Stimulated activated CD8-positive, alpha-beta memory T cell treated with anti-CD3 and anti-CD28 coated beads, Interleukin-7, amount 100 ng/mL, for 1 hour (primary cell): ENCODE measurements at places on chromosomes 12 and 14.

DNA sequence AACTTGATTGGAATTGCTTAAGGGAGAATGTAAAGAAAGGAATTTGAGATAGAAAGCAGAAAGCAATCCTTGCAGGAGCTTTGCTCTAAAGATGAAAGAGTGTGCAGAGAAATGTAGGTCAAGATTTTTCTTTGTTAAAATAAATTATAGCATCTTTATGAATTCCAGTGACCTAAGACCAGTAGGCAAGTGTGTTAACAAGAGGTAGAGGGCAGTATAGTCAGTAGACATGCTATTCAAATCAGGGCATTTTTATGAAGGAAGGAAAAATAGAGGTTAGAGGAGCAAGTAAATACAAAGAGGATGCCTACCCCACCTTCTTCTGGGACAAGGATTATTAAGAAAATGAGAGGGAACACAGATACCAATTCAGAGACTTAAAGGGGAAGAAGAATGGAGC is 148.5 kb downstream of the PLCZ1 start:
- no peak for DNase-seq

- no peak for DNase-seq
Measured at GRCh38 chr14:63295231-63295685, 23.5 kb downstream of the GPHB5 start.

DNA sequence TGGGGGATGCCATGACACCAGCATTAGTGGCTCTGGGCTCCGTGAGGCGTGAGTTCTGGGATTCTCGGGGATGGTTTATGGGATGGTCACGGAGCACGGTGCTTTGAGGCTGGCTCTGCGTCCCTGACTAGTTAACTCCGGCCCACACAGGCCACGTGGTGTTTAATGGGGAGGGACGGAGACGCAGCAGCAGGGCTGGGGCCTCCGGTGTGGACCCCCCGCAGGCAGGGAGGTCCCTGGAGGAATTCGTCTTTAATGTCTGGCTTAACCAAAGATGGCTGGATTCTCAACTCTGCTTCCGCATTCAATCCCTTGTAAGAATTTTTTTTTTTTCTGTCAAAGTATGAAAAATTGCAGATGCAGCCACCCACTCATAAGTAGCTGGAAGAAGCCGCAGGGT is 86.4 kb upstream of the RFLNA start:
- no peak for DNase-seq

DNA sequence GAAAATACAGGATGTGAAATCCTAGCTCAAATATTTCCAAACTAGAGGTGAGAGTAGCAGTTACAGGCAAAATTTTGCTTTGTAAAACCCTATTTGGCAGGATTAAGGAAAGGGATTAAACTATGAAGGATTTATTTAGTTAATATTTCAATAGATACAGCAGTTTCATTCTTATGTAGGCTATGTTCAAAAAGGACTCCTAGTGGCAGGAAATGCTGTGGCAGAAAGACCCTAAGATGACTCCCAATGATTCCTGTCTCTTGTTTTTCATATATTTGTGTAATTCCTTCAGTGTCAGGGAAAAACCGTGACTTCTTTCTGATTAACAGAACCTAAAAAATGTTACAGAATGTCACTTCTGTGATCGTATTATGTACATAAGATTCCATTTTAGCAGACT is 299.5 kb upstream of the RPL10L start:
- DNase-seq: no peak

DNA sequence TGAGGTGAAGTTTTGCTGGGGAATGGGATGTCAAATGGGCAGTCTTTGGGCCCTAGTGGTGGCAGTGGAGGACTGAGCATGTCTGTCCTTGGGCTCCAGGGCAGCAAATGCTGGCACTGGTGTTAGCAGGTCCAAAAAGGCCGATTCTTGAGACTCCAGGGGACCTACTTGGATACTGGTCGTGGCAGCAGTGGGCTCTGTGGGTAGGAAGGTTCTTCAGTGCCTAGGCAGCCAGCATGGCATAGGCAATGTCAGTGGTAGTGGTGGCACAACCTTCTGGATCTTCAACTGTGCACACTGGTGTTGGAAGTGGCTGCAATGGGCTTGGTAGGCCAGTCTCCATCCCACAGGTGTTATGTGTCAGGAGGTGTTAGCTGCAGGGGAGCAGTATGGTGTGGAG is 334.7 kb upstream of the KITLG start:
- no peak for DNase-seq

- no peak for DNase-seq
Measured at GRCh38 chr14:104557766-104558165, 21.8 kb upstream of the C14orf180 start.

DNA sequence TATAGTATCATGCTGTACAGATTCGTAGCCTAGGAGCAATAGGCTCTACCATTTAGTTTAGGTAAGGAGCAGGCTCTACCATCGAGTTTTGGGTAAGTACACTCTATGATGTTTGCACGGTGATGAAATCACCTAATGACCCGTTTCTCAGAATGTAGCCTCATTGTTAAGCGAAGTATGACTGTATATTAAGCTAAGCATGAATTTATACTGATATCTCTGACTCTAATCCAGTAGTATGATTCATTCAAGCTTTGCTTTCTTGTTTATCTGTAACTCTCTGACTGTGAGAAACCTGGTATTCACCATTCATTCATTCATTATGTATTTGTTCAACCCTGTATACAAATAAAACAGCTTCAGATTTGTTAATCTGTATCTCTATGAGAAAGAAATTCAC is 283.9 kb upstream of the PRICKLE1 start:
- DNase-seq: no peak

DNA sequence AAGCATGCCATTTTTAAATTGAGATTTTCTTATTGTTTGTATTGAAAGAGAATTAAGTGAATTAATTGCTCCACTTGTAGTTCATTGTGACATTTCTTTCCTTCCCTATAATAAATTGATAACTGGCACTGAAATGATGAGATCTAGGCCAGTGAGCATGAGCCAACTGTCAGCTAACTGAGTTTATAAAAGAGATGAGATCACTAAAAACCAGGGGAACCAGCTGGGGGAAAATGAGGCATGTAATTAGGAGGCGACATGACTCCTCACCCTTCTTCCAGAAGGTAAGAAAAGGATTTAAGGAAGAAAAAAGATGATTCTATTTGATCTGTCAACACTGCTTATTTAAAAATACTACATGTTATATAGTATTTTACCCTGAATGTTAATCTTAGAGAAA is 104.5 kb upstream of the DNM1L start:
- DNase-seq: no peak

- no peak for DNase-seq
Measured at GRCh38 chr14:29548948-29549370, 378.7 kb downstream of the PRKD1 start.
